Activated CD8-positive, alpha-beta T cell treated with anti-CD3 and anti-CD28 coated beads for 36 hours (primary cell): ENCODE measurements at places on chromosomes 16 and 17.

- H3K27me3 ChIP-seq: no peaks in the 10 kb centered on the region
- DNase-seq: no peak
- H3K36me3 ChIP-seq: peaks cover 5% of the 10 kb centered on the region
- H3K4me1 ChIP-seq: peaks cover 31% of the 10 kb centered on the region
Measured at GRCh38 chr17:66625311-66625767, 209.6 kb upstream of the CACNG5 start.

DNA sequence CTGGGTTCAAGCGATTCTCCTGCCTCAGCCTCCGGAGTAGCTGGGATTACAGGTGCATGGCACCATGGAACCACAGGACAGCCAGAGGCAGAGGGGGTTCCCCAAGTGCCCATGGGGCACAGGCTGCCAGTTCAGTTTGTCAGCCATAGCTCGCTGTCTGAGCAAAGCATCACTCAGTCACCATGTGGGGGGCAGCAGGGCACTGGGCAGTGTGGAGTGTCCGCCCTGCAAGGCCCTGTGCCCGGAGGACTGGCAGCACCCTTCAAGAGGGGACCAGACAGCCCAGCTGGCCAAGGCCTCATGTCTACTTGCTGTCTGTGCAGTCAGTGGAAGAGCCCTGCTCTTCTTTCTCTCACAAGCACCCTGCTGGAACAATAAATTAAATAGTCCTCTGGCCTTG is 6.4 kb downstream of the ALYREF start:
- no peak overlapping the region for H3K27ac ChIP-seq
- peaks cover 10% of the 10 kb centered on the region for H3K4me1 ChIP-seq
- H3K27me3 ChIP-seq: no peaks in the 10 kb centered on the region
- DNase-seq: no peak
- H3K36me3 ChIP-seq: peaks cover 69% of the 10 kb centered on the region
- H3K4me3 ChIP-seq: no peak overlapping the region

DNA sequence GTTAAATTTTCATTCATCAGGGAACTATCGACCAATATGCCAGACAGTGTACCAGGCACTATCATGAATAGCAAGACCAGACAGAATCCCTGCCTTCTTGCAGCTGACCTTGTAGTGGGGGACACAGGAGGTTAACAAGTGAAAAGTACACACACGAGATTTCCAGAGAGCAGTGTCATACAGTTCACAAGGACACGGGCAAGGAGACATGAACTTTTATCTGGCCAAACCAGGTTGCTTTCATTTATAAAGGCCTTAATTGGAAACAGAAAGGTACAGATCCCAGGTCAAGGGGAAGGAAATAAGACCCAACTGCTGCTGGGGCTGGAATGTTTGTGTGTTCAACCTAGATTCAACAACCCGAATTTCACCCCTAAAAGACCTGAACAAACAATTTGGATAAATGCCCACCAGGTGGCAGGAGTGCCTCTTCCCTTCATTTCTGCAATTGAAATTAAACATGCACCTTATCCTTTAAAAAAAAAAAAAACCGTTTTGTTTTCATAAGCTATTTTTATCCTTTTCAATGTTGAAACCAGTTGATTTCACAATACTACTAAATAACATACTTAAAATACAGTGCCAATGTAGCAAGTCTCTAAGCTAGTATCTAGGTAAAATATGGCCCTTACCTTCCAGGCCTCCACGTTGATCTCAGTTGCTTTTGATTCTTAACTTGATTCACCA is 65.9 kb downstream of the EMP2 start:
- peaks cover 14% of the 10 kb centered on the region for H3K4me1 ChIP-seq
- H3K4me3 ChIP-seq: no peak overlapping the region
- no peak overlapping the region for H3K27ac ChIP-seq
- peak; percentile 66 for DNase-seq

DNA sequence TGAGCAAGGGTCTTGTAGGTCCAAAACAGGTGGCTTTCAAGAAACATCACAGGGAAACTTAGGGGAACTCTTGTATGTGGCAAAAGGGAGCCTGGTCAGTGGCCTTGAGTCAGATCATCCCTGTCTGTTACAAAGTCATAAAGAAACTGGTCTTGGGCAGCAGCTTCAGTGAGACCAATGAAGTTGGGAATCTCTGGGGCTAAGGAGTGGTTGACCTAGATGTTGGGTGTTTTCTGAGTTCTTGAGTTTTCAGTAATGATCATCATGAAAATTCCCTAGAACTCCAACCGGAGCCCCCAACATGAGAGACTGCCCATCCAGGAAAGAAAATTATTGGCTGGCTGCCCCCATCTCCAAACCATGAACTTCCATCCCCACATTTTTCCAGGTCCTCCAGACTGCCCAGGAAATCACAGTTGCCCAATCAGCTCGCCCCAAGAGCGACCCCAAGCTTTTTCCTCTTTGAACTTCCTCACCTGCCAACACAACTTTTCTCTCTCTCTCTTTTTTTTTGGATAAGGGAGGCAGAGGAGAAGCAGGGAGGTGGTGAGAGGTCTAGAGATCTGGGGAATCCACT is 3.9 kb downstream of the CCR7 start:
- no peak for DNase-seq
- no peaks in the 10 kb centered on the region for H3K27me3 ChIP-seq
- peaks cover 56% of the 10 kb centered on the region for H3K4me1 ChIP-seq
- peaks cover 89% of the 10 kb centered on the region for H3K36me3 ChIP-seq
- H3K4me3 ChIP-seq: peak overlapping the region; percentile 96

DNA sequence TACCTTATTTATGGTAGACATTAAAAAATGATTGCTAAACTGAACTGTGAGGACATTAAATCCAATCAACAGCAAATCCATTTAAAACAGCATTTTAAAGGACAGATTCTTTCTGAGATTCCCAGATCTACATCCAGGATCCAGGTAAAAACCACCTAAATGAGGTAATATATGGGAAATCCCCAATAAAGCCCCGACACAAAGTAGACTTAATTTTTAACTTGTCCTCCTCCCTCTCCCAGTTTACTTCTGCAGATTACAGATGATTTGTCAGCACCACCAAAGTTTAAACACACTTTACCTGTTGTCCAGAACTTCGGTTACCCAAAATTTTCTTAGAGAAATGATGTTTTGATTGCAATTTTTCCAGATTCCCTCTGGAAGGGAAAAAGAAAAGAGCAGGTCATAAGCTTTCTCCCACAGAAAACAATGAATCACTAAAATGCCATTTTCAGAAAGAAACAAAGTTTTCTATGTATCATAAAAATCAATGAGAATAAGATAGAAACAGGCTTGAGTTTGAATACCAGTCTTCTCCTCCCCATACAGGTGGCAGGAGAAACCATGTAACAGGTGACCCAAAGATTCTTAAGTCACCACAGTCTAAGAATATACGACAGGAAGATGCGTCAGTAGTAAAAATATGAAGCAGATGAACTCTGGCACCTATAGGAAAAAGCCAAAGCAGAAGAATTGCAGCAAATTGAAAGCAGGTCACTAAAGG is 22.8 kb downstream of the GJC1 start:
- no peaks in the 10 kb centered on the region for H3K4me1 ChIP-seq
- no peak overlapping the region for H3K4me3 ChIP-seq
- H3K27me3 ChIP-seq: peaks cover 1% of the 10 kb centered on the region

GRCh38 chr17:45313996-45314740 is 2.7 kb downstream of the MAP3K14 start:
- peaks cover 60% of the 10 kb centered on the region for H3K4me1 ChIP-seq
- no peaks in the 10 kb centered on the region for H3K27me3 ChIP-seq
- H3K27ac ChIP-seq: peak overlapping the region; percentile 94
- no peak for DNase-seq

DNA sequence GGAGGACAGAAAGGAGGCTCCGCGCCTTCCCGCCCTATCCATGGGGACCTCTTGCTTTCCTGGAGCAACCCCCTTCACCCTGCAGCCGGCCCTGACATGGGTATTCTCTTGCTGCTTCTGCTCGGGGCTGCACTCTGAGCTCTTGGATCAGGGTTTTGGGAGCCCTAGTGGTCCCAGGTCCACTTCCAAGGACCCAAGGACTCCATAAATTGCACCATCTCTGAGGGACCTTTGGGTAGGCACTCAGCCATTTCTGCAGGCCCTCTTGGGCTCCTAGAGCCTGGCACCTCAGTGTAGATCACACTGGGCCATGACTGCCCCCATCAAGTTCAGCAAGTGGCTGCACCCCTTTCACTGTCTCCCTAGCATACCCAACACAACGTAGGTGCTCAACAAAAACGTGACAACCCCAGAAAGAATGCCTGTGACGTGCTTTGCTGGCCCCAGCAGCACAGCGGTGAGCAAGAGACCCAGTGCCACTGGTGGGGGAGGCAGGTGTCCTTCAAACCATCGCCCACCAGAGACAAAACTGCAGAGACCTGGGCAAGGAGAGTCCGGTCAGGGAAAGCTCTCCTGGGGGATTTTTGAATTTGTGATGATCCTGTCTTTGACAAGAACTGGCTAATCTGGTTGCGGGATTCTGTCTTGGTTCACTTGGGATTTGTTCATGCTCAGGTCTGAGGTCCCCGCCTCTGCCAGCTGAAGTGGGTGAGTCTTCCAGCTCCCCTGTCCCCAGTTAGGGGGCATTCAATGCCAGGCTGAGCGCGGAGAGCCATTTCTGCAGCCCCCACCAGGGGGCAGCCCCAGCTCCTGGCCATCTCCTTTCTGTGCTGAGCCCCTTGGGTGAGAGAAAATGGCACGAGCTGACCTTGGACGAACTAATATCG is 2.5 kb upstream of the RAB11FIP4 start:
- peak; percentile 59 for DNase-seq
- peaks cover 38% of the 10 kb centered on the region for H3K27me3 ChIP-seq
- no peaks in the 10 kb centered on the region for H3K36me3 ChIP-seq
- H3K4me3 ChIP-seq: no peak overlapping the region

GRCh38 chr16:30660424-30661261 is 2.4 kb downstream of the FBRS start:
- H3K4me3 ChIP-seq: peak overlapping the region; percentile 91
- H3K36me3 ChIP-seq: peaks cover 61% of the 10 kb centered on the region
- peak overlapping the region; percentile 98 for H3K27ac ChIP-seq
- peak; percentile 95 for DNase-seq

GRCh38 chr17:69535016-69535570 is 120.6 kb downstream of the MAP2K6 start:
- DNase-seq: no peak
- peaks cover 21% of the 10 kb centered on the region for H3K4me1 ChIP-seq
- no peaks in the 10 kb centered on the region for H3K27me3 ChIP-seq
- no peak overlapping the region for H3K4me3 ChIP-seq

GRCh38 chr16:629185-629832 is 1.5 kb upstream of the WFIKKN1 start:
- DNase-seq: no peak
- H3K4me1 ChIP-seq: no peaks in the 10 kb centered on the region
- H3K27me3 ChIP-seq: no peaks in the 10 kb centered on the region
- no peaks in the 10 kb centered on the region for H3K36me3 ChIP-seq

DNA sequence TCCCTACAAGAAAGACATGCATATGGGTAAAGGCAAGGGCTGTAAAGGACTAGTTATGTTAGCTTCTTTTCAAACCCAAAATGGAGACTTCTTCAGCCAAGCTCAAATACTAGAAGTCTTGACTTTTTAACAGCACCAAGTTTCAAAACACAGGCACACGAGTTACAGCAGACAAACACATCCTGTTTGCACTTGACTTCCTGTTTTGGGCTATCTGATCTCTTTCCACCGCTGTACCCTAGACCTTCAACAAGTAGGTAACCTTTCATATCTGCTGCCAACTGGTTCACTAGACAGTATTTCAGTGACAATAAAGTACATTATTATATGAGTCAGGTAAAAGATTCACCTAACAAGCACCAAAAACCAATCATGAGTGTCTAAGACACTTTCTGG is 12.3 kb downstream of the RFFL start:
- H3K27ac ChIP-seq: peak overlapping the region; percentile 88
- H3K27me3 ChIP-seq: no peaks in the 10 kb centered on the region
- peaks cover 69% of the 10 kb centered on the region for H3K4me1 ChIP-seq
- DNase-seq: peak; percentile 45
- peak overlapping the region; percentile 54 for H3K4me3 ChIP-seq

GRCh38 chr17:2061441-2061958 is 6.6 kb downstream of the HIC1 start:
- no peaks in the 10 kb centered on the region for H3K27me3 ChIP-seq
- H3K4me1 ChIP-seq: peaks cover 13% of the 10 kb centered on the region
- no peak overlapping the region for H3K4me3 ChIP-seq
- no peak overlapping the region for H3K27ac ChIP-seq
- no peak for DNase-seq

GRCh38 chr17:67058036-67058435 is 13.7 kb downstream of the CACNG1 start:
- H3K4me3 ChIP-seq: no peak overlapping the region
- H3K27me3 ChIP-seq: no peaks in the 10 kb centered on the region
- no peaks in the 10 kb centered on the region for H3K36me3 ChIP-seq

- peaks cover 27% of the 10 kb centered on the region for H3K27me3 ChIP-seq
- no peaks in the 10 kb centered on the region for H3K36me3 ChIP-seq
- H3K27ac ChIP-seq: no peak overlapping the region
Measured at GRCh38 chr16:67528870-67529581, 397 bp downstream of the RIPOR1 start.

GRCh38 chr16:9136596-9136995 is 45.2 kb downstream of the HAPSTR1 start:
- peaks cover 2% of the 10 kb centered on the region for H3K36me3 ChIP-seq
- peaks cover 19% of the 10 kb centered on the region for H3K4me1 ChIP-seq
- no peak overlapping the region for H3K4me3 ChIP-seq
- no peak for DNase-seq
- H3K27me3 ChIP-seq: peaks cover 2% of the 10 kb centered on the region
- H3K27ac ChIP-seq: no peak overlapping the region

GRCh38 chr16:71629278-71630016 is 3.5 kb downstream of the MARVELD3 start:
- H3K27me3 ChIP-seq: peaks cover 10% of the 10 kb centered on the region
- no peak for DNase-seq
- H3K4me1 ChIP-seq: peaks cover 2% of the 10 kb centered on the region
- no peak overlapping the region for H3K27ac ChIP-seq

DNA sequence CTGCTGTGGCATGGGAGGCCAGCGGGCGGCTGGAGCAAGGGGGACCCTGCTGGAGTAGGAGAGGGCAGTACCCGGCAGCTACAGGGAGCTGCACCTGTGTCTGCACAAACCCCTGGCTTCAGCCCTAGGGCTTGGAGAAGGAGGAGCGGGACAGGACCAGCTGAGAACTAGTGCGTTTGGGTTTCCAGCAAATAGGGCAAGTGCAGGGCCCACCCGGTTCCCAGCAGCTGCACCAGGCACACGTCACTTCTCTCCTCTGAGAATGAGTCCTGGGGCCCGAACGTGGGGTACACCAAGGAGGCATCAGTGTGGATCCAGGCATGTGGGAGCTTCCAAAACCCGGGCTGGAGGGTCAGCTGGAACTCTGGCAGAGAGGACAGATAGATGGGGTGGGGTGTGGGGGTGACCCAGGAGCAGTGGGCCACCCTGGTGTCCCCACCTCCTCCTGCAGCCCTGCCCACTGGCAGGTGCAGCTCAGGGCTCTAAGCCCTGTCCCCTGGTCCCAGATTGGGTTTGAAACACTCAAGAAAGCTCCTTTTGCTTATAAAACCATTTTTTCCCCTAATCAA is 5.6 kb downstream of the C16orf89 start:
- no peak overlapping the region for H3K27ac ChIP-seq
- H3K27me3 ChIP-seq: no peaks in the 10 kb centered on the region
- H3K36me3 ChIP-seq: no peaks in the 10 kb centered on the region
- DNase-seq: no peak
